ENCODE measurements at places on chromosomes 1 and 21. TPM values are rescaled to one million over a fixed set of nuclear protein-coding genes. Genes with fewer than 3 reads are reported as not detected.

The TMOD4 gene
- 1.3 TPM for total RNA-seq

The ESRRG gene
- 8.6 TPM for total RNA-seq

The OR2AK2 gene
- total RNA-seq, result not detected

The ARHGEF11 gene
- total RNA-seq, result 45.5 TPM

DNA sequence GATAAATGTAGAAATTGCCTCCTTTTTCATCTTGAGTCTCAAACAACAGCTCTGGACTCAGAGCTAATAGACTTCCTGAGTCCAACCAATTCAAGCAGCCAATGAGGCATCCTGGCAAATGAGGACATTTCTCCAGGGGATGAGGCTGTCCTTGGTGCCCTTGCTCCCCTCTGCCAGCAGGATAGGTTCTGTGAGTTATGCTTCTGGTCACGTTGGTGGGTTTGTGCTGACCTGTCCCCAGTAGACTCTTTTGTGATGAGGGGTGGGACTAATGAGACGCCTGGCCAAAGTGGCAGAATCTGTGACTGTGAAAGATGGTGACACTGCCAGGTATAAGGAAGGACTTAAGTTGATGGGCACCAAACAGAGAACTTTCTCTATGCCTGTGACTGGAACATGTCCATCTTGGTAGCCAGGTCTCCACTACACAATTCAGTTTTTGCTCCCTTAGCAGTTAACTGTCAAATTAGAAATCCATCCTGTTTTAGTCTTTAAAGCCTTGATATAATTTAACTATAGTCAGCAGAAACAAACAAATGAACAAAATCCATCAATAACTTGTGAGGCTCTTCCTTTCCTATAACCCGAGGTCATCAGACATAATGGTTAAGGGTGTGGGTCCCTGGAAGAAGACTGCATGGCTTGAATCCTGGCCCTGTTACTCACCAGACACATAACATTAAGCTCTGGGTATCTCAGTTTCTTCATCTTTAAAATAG lies 35.7 kb upstream of the THEM4 start:
- no peaks in the 10 kb centered on the region for H3K36me3 ChIP-seq
- no peak for DNase-seq
- H3K4me3 ChIP-seq, result no peak overlapping the region
- peak overlapping the region; percentile 87 for H3K27ac ChIP-seq

- H3K27me3 ChIP-seq, result no peaks in the 10 kb centered on the region
- no peaks in the 10 kb centered on the region for H3K36me3 ChIP-seq
- H3K27ac ChIP-seq, result no peak overlapping the region
- DNase-seq, result no peak
- H3K4me3 ChIP-seq, result no peak overlapping the region
These were observed 4.4 kb upstream of the INPP5B start for GRCh38 chr1:37951041-37951782.

DNA sequence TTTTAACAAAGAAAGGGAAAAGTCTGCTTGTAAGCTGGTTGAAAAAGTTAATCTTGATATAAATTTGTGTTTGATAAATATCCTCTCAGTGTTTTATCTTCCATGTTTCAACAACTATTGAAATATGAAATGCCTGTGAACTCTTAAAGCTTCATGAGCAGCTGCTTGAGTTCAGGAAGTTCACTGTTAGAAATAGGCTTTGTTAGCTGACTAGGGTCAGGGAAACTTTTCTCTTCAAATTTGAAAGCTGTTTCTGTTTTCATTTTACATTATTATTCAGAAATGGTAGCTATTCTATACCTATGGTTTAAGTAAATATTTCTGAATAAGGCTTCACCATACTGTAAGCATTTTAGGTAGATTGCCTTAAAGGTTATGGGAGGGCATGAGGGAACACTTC lies 191.7 kb downstream of the HS2ST1 start:
- no peak for DNase-seq
- no peak overlapping the region for H3K27ac ChIP-seq
- H3K27me3 ChIP-seq, result no peaks in the 10 kb centered on the region
- H3K4me3 ChIP-seq, result no peak overlapping the region

- no peaks in the 10 kb centered on the region for H3K27me3 ChIP-seq
- no peak overlapping the region for H3K4me3 ChIP-seq
- DNase-seq, result peak; percentile 18
- peaks cover 31% of the 10 kb centered on the region for H3K4me1 ChIP-seq
- no peak overlapping the region for H3K27ac ChIP-seq
These were observed 82.9 kb downstream of the ITPKB start for GRCh38 chr1:226656201-226656600.

DNA sequence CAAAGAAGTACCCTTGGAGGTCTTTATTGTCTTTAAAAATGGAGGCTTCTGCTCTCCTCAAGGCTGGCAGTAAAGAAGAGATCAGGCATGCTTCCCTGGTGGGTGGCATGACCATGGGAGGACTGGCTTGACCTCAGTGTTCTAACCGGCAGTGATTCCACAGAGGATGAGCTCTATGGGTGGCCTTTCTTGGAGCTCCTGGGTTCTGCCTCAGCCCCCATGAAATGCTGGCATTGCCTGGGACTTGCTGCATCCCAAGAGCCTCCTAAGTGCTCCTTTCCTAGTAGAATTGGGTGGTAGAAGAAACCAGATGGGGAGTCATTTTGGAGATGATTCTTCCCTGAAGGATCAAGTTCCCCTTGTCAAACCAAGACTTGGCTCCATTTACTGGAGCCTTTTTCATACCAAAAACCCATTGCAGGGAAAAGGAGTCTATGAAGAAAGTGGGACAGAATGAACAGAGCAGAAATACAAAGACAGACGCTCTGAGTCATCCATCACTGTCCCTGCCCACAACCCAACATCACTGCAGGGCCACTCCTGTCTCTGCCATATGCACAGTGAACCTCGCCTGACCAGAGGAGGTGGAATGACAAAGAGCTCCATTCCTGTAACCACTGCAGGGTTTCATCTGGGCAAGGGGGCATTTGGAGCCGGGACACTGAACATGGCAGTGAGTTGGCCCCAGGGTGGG lies 42.4 kb downstream of the RIMS3 start:
- H3K4me3 ChIP-seq, result no peak overlapping the region
- no peaks in the 10 kb centered on the region for H3K36me3 ChIP-seq
- H3K27me3 ChIP-seq, result no peaks in the 10 kb centered on the region
- H3K4me1 ChIP-seq, result no peaks in the 10 kb centered on the region
- no peak for DNase-seq

DNA sequence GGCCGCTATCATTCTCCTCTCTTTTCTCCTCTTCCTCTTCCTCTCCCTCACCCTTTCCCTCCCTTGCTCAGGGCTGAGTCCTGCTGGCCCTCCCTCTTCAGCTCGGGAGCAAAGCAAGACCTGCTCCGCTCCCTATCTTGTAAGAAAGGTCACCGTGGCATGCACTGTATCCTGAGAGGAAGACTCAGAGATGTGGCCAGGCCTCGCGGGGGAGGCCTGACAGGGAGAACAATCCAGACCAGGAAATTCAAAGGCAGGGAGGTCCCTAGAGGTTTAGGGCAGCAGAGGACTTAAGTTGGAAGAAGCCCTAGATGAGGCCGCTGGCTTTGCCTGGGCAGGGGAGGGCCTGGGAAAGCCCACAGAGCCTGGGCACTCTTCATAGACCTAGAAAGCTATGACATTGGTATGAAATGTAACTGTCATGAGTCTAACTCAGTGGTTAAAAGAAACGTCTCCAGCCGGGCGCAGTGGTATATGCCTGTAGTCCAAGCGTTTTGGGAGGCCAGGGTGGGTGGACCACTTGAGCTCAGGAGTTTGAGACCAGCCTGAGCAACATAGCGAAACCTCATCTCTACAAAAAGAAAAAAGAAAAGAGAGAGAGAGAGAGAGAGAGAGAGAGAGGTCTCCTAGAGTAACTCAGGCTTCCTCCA lies 14.6 kb upstream of the PTAFR start:
- peak overlapping the region; percentile 70 for H3K27ac ChIP-seq
- no peak overlapping the region for H3K4me3 ChIP-seq
- H3K27me3 ChIP-seq, result no peaks in the 10 kb centered on the region
- 0 out of 2 replicates have a peak, but pooled peaks cover 7% of the 10 kb centered on the region for H3K4me1 ChIP-seq
- DNase-seq, result no peak
- H3K36me3 ChIP-seq, result no peaks in the 10 kb centered on the region

GRCh38 chr1:192539297-192540092 lies 36.1 kb upstream of the RGS1 start:
- peak; percentile 47 for DNase-seq
- no peaks in the 10 kb centered on the region for H3K27me3 ChIP-seq
- no peaks in the 10 kb centered on the region for H3K4me1 ChIP-seq
- no peak overlapping the region for H3K4me3 ChIP-seq

- H3K36me3 ChIP-seq, result no peaks in the 10 kb centered on the region
- no peak overlapping the region for H3K27ac ChIP-seq
- DNase-seq, result no peak
- no peaks in the 10 kb centered on the region for H3K4me1 ChIP-seq
These were observed 209.8 kb downstream of the PTPRC start for GRCh38 chr1:198848649-198849048.

GRCh38 chr1:152869808-152870419 lies 8.2 kb upstream of the SMCP start:
- H3K27ac ChIP-seq, result no peak overlapping the region
- no peak overlapping the region for H3K4me3 ChIP-seq
- 0 out of 2 replicates have a peak, but pooled peaks cover 1% of the 10 kb centered on the region for H3K27me3 ChIP-seq
- H3K36me3 ChIP-seq, result no peaks in the 10 kb centered on the region
- peak; percentile 78 for DNase-seq
- H3K4me1 ChIP-seq, result no peaks in the 10 kb centered on the region

DNA sequence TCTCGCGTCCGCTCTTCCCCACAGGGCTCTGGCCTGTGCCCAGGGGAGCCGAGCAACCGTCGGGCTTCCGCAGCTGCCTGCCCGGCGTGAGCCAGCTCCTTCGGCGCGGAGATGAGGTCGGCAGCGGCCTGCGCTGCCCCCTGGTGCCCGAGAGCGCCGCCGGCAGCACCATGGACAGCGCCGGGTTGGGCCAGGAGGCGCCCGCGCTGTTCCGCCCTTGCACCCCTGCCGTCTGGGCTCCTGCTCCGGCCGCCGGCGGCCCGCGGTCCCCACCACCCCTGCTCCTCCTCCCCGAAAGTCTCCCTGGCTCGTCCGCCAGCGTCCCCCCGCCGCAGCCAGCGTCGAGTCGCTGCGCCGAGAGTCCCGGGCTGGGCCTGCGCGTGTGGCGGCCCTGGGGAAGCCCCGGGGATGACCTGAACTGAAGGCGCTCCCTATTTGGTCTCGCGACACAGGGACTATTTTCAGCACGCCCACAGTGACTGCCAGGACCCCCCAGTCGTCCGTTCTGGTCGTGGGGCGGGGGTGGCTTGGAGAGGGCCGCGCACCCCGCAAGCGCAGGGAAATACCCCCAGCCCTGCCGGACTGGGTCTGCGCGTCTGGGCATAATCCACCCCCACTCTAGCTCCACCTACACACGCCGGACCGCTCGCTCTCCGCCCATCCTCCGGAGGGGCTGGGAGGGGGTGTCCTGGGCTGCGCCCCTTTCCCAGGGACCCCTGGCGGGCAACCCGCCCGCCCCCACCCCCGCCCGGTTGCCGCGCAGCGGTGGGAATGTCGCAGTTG lies 1.3 kb downstream of the HES3 start:
- DNase-seq, result peak; percentile 86
- H3K4me1 ChIP-seq, result 0 out of 2 replicates have a peak, but pooled peaks cover 10% of the 10 kb centered on the region
- no peaks in the 10 kb centered on the region for H3K36me3 ChIP-seq
- no peak overlapping the region for H3K27ac ChIP-seq
- H3K27me3 ChIP-seq, result no peaks in the 10 kb centered on the region

GRCh38 chr1:221945669-221946068 lies 203.8 kb upstream of the DUSP10 start:
- H3K27me3 ChIP-seq, result no peaks in the 10 kb centered on the region
- DNase-seq, result no peak
- no peak overlapping the region for H3K27ac ChIP-seq
- no peak overlapping the region for H3K4me3 ChIP-seq
- H3K4me1 ChIP-seq, result no peaks in the 10 kb centered on the region

- no peaks in the 10 kb centered on the region for H3K4me1 ChIP-seq
- H3K36me3 ChIP-seq, result no peaks in the 10 kb centered on the region
- H3K4me3 ChIP-seq, result no peak overlapping the region
- H3K27me3 ChIP-seq, result no peaks in the 10 kb centered on the region
- H3K27ac ChIP-seq, result no peak overlapping the region
- DNase-seq, result no peak
These were observed 273.1 kb downstream of the DPYD start for GRCh38 chr1:97647776-97648175.

DNA sequence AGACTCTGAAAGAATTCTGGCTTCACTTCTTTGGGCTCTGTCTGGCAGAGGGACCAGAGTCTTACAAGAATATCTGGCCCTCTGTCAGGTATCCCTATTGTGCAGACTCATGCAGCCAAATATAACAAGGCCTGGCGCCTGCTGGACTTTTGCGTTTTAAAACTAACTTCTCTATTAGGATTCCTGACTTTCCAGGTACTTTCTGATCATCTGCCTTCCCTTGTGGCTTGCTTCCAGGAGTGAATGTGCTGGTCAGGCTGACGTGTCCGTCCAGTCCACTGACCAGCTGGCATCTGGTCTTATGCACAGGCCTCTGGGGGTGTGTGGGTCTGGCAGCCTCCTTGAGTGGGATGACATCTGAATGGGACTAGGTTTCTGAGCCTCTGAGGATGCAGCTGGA lies 8.6 kb upstream of the RAB29 start:
- no peak overlapping the region for H3K27ac ChIP-seq
- no peaks in the 10 kb centered on the region for H3K27me3 ChIP-seq
- H3K36me3 ChIP-seq, result no peaks in the 10 kb centered on the region
- no peak overlapping the region for H3K4me3 ChIP-seq
- no peak for DNase-seq

DNA sequence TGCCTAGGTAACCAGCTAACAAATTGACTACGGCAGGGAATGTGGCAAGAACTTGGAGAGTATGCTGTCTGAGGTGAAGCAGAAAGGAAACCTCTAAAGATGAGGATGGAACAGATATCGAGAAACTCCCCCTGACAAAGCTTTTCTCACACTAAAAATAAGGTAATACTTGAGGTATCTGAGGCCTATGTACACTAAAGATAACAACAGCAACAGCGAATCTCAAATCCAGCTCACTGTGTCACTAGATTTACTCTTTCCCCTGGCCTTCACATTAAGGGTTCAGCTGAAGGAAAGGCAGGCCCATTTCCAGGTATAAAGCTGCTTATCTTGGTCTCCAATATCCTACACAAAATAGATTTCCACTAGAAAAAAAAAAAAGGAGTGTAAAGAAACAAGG lies 518.0 kb downstream of the KCNT2 start:
- H3K4me3 ChIP-seq, result no peak overlapping the region
- H3K4me1 ChIP-seq, result no peaks in the 10 kb centered on the region
- H3K27me3 ChIP-seq, result no peaks in the 10 kb centered on the region
- no peak overlapping the region for H3K27ac ChIP-seq
- H3K36me3 ChIP-seq, result no peaks in the 10 kb centered on the region

- H3K27me3 ChIP-seq, result no peaks in the 10 kb centered on the region
- H3K4me1 ChIP-seq, result no peaks in the 10 kb centered on the region
- no peaks in the 10 kb centered on the region for H3K36me3 ChIP-seq
- no peak overlapping the region for H3K4me3 ChIP-seq
These were observed 8.8 kb upstream of the CTBS start for GRCh38 chr1:84582802-84583587.
